ENCODE measurements at places on chromosomes 16 and 17.
A peak's percentile ranks its signal among the peaks of the same experiment; 100 is the strongest.

DNA sequence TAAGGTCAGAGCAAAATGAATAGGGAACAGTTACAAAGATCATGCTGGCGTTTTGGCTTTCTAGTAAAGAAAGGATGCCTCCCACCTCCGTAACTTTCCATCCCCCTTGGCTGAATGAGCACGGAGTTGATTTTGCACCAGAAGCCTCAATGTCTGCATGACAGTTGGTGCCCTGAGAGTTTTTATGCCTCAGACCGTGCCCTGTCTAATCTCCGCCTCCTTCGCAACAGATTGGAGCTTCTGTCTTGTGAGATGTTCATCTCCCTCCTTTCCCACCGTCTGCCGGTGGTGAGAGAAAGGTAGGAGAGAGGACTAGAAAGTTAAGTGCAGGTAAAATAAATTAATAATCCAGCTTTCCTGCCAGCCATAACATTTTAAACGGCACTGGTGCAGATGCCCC lies 1.9 kb downstream of the HS3ST4 start:
- no peak for DNase-seq

DNA sequence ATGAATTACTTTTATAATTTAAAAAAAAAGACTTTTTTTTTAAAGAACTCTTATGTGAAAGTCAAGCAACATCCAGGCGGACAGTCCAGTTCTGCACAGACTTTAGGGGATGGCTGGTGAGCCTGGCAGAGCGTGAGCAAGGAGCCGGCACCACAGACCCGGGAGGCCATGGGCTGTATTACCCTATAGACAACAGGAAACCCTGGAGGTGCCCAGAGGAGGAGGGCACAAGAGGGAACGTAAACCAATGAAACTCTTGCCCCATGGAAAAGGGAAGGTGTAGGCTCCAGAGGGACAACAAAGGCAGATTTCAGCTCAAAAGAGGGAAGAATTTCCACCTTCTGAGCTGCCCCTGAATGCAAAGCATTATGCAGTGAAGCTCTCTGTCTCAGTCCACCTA lies 25.5 kb upstream of the RPH3AL start:
- no peak for DNase-seq

GRCh38 chr17:44355642-44356099 lies 8.0 kb downstream of the FAM171A2 start:
- DNase-seq, result no peak

- no peak for DNase-seq
These were observed 32.3 kb downstream of the ARL4D start for GRCh38 chr17:43430936-43431713.

DNA sequence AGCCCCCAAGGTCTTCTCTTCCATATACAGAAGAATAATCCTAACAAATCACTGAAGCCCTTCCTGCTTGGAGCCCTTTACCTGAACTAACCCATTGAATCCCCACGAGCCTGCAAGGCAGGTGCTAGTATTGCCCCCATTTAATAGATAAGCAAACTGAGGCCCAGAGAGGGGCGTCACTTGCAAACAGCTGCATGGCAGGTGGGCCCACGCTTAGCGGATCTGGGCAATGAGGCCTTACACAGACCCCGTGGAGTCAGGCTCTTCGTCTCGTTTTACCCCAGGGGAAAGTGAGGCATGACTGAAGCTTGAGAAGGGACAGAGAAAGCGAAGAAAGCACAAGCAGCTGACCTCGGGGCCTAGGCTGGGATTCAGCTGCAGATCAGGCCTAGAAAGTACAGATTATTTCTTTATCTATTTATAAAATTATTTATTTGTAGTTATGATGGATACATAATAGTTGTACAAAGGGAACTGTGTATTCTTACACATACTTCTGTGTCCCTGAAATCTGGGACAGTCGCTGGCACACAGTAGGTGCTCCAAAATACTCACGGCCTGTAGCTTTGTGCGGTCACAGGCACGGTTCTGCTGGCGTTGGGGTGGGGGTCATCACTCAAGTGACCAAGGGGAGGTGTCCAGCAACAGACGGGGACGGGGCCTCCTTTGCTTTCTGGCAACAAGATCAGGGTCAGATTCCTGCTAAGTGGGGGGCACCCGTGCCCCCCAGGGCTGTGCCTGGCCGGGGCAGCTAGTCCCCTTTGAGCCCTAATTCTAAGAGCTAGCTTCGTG lies 223.2 kb upstream of the GSE1 start:
- no peak for DNase-seq

- no peak for DNase-seq
These were observed 6.3 kb downstream of the C17orf75 start for GRCh38 chr17:32335687-32336086.

- DNase-seq, result no peak
These were observed 44.4 kb downstream of the CLEC19A start for GRCh38 chr16:19329932-19330331.

- peak; percentile 20 for DNase-seq
These were observed 6.8 kb upstream of the KRTAP17-1 start for GRCh38 chr17:41322094-41322902.

- DNase-seq, result peak; percentile 40
These were observed 11.4 kb upstream of the MYH13 start for GRCh38 chr17:10384175-10384574.

DNA sequence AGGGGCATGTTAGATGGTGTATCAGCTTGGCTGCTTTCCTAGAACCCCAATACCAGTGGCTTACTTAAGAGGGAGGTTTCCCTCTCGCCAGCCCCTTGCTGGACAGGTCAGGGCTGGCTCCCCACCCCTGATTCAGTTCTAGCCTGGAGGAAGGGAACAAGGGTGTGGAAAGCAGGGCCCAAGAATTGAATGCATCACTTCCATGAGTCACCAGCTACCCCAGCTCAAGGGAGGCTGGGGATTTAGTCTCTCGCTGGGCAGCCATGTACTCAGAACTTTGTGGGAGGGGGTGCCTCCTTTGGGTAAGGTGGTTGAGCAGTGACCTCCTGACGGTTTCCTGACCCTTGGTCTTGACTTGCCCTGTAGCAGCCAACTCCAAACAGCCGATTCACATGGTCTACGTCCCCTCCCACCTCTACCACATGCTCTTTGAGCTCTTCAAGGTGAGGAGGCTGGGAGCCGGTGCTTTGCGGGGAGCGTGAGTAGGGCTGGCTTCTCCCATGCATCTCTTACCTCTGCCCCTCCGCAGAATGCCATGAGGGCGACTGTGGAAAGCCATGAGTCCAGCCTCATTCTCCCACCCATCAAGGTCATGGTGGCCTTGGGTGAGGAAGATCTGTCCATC lies 12.8 kb downstream of the PDK2 start:
- no peak for DNase-seq

GRCh38 chr17:34581446-34582184 lies 2.2 kb downstream of the TMEM132E start:
- DNase-seq, result peak; percentile 38

- DNase-seq, result no peak
These were observed 89.9 kb upstream of the DNAH17 start for GRCh38 chr17:78667091-78667490.

DNA sequence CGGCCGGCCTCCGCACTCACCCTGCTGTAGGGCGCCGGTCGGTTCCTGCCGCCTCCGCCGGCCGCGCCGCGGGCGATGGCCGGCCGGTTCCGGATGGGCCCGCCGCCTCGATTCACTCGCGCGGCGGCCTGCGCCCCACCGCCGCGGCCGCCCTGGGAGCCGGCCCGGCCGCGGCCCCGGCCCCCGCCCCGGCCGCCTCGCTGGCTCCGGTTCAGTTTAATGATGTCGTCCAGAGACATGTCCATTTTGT lies 158 bp downstream of the ALYREF start:
- no peak for DNase-seq

DNA sequence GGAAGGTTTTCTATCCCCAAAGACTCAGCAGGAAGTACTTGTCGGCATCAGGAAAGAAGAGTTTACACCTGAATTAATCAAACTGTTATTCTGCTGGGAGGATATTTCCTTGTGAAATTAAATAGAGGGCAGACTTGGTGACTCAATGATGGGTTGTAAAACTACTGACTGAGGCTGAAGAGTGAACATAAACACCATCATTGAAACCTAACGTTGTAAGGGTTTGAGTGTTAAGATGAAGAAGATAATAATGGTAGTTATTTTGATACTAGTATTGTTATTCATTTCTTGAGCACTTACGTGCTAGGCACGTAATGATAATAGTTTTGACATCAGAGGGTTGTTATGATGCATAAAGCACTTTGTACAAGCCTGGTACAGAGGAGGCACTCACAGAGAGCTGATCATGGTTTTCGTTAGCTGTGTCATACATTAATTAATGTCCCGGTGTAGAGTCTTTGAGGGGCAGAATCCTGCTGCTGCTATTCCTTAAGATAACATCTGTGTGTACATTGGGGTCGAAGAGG lies 64.2 kb upstream of the CACNG3 start:
- DNase-seq, result no peak

DNA sequence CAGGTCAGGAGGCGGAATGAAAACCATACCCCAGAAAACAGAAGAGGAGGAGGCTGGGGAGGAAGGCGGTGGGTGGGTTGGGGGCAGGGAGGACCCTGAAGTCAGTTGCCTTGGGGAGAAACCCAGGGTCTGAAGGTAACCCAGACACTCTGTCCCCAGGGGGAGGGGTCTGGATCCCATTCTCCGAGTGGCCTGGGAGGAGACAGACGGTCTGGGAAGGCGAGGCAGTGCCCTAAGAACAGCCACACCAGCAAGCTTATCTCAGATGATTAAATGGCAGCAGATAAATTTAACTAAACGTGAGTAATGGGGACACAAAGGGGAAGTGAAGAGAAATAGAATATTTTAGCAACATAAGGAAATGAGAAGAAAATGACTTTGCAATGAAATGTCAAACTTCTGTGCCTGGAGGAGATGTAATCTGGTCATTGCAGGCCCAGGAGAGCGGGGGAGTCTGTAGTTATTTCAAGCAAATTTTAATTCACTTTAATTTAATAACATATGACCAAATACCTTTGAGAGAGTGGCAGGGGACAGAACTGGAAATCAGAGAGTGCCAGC lies 21.4 kb upstream of the ZFP90 start:
- no peak for DNase-seq

DNA sequence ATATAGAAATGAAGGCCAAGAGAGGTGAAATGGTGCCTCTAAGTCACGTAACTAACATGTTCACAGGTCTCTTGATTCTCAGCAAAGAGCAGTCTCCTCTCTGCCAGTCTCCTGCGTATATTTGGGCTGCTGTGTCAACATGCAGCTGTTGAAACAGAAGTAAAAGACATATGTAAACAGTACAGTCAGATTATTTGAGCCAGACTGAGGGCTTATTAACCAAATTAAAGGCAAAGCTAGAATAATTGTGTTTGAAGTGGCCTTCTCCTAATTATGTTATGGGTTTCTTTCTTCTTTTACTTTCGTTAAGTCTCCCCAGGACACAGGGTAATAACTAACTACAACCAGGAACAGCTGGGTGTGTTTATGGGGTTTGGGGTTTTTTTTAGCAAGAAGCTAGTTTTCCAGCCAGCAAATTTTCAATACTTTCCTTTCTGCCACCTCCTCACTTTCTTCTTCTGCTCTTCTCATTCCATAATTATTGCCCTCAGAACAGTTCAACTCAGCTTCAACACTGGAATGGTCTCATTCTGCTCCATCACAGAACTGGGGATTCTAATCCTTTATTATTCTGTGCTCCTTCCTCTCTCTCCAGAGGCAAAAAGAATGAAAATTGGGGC lies 18.4 kb downstream of the G6PC1 start:
- DNase-seq, result no peak

DNA sequence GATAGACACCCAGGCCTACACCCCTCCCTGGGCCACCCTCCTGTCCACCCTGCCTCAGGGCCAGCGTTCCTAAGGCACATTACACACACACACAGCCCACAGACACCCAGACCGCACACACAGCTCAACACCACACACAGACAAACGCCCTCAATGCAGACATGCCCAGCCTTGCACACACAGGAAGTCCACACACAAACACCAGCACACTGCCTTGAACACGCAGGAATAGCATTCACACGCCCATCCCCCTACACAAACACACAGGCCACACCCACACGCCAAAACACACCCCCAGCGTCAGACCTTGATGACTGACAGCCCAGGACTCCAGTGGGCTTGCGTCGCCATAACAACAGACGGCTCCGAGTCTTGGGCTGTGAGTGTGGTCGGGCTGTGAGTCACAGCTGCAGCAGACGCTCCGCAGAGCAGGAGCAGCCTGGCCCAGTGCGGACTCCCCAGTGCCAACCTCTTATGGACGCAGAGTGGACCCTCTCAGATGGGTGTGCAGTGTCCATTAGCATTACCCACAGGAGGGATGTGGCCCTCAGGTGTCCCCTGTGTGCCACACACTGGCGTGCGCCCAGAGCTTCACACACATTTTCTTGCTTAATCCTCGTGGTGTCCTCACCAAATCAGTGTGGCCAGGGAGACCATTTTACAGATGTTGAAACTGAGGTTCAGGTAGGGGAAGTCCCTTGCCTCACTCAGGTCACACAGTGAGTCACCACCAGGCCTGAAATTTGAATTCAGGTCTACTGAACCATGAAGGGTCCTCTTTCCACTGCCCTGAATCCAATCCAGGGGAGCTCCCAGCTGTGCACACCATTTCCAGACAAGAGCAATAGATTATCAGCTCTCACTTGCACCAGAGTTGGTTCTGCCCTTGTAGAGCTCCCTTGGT lies 17.8 kb upstream of the RAI1 start:
- peak; percentile 45 for DNase-seq

GRCh38 chr17:79864147-79864546 lies 24.9 kb upstream of the CBX4 start:
- DNase-seq, result no peak

DNA sequence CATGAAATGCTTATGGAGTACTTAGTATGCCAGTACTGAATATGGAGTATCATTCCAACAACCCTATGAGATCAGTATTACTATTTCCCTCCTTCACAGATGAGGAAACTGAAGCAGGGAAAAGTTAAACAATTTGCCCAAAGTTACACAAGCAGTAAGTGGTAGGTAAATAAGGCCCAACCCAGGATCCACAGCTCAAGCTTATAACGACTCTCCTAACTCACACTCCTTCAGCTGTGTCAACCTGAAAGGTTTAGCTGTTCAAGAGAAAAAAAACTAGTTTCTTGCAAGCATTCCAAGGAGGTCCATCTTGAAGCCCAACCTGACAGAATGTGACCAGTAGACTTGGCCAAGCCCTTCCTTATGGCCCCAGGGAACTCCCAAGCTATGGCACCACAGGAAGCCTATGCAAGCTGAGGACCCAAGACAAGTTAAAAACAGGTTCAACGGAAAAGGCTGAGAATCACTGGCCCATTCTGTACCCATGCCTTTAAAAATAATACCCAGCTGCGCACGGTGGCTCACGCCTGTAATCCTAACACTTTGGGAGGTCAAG lies 6.5 kb downstream of the CRK start:
- no peak for DNase-seq

DNA sequence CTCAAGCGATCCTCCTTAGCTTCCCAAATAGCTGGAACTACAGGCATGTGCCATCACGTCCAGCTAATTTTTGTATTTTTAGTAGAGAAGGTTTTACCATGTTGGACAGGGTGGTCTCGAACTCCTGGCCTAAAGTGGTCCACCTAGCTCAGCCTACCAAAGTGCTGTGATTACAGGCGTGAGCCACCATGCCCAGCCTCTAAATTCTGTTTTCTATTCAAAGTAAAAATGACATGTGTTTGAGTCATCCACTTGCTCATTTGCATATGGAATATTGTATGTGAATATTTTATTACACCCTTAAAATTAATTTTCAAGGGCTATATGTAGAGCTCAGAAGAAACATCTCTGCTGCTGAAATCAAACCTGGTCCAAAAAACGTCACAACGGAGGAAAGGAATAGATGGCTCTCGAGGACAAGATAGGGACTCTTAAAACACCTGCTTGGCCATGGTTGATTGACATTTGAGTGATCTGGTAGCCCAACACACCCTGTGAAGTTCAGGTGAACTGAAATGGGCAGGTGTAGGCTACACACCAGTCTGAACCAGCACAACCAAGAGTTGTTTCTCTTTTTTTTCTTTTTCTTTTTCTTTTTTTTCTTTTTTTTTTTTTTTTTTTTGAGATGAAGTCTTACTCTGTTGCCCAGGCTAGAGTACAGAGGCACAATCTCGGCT lies 51.1 kb downstream of the SF3B3 start:
- no peak for DNase-seq
